T-cell (primary cell): ENCODE measurements at places on chromosomes 2 and 18. TPM values are rescaled to one million over a fixed set of nuclear protein-coding genes. Genes with fewer than 3 reads are reported as not detected.

Gene DSG4
- total RNA-seq = not detected

DNA sequence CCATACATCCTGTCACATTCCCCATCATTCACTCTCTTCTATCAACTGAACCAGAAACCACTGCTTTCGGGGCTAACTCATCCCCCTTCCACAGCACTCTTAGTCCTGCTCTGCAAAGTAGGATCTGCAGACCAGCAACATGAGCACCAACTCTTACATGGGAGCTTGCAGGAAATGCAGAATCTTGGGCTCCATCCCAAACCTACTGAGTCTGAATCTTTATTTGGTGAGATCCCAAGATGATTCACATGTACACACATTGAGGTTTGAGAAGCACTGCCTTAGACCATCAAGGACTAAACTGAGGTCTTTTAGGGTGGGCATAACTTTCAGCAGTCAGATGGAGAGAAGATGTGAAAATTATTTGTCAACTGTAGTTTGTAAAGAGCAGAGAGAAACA, 235.6 kb upstream of the EPHA4 start:
- DNase-seq = no peak

GRCh38 chr2:162113776-162114168, 38.3 kb downstream of the GCG start:
- DNase-seq = no peak

GRCh38 chr2:42052702-42053481, 5.1 kb downstream of the PKDCC start:
- DNase-seq = no peak

Gene TACR1
- not detected for total RNA-seq

- no peak for DNase-seq
Observed at GRCh38 chr2:48943436-48943835, 187.9 kb upstream of the LHCGR start.

DNA sequence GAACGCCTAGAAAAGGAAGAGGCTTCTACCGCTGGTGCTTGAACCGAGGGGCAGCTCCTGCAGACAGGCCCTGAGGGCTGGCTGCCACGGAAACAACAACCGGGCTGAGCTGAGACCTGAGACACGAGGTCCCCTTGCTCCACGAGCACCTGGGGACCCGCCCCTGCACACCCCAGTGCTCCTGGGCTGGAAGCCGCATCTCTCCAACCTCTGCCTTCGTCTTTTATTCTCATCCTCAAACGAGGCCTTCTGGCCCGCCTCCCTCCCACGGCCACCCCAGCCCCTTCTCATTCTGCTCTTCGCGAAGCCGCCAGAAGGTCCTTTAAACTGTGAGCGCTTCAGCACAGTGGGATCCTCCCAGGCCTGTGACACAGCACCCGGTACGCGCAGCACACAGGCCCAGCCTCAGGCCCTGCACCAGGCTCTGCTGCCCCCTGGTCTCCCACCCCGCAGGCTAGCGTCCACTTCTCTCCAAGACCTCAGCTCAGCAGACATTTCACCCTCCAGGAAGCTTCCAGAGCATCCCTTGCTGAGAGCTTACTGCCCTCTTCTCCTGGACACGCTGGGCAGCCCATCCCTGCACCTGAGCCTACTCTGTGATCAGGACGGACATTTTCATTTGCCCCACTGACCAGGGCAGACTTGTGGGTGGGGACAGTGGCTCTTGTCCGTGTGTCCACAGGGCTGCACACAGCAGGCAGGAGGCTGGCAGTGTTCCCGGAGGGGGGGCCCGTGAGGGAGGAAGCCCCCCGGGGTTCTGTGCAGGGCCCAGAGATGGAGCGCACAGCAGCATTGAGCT, 149.7 kb downstream of the PXDN start:
- DNase-seq = no peak

DNA sequence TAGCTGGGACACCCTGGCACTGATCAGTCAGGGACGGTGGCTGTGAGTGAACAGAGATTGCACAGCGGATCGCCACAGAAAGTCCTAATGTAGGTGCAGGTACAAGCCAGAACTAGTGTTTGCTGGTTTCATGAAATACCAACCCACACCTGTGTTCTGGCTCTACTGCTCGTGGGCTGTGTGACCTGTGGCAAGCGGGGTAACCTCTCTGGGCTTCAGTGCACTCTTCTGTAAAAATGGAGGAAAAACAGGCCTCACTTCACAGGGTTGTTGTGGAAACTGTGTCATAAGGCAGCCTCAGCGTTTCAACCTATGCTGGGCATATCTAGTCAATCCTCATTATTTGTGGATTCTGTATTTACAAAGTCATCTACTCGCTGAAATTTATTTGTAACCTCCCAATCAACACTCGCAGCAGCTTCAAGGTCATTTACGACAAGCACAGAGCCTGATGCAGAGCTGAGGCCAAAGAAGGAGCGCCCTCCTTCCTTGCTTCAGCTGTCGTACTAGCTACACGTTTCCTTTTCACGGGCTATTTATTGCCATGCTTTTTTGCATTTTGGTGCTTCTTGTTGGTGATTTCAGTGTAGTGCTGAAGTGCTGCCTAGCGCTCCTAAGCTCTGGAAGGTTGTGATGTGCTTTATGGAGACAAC, 30.0 kb downstream of the GPR45 start:
- no peak for DNase-seq

Gene MYL1
- total RNA-seq = not detected

DNA sequence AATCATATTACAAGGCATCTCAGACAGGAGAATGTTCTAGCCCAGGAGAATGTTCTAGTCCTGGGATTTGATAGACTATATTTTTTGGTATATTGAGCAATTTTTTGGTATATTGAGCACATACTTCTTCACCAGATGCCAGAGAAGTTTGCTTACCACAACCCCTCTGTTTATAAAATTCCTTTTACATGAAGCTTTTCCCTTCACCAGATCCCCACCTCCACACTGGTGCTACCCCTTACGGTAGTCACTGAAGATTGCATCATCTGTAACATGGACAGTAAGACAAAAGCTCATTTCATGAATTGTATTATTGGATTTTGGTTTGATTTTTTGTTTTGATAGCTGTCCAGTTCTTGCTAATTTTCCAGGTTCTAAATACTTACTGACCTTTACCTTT, 7.2 kb upstream of the HNMT start:
- no peak for DNase-seq

- DNase-seq = no peak
Observed at GRCh38 chr2:119425620-119426395, 5.8 kb upstream of the TMEM37 start.

GRCh38 chr2:128638341-128639119, 319.9 kb upstream of the HS6ST1 start:
- DNase-seq = no peak

- no peak for DNase-seq
Observed at GRCh38 chr18:24052053-24052452, 37.5 kb downstream of the TTC39C start.

Gene LINC00305
- total RNA-seq = not detected

GRCh38 chr2:18966131-18966530, 376.8 kb upstream of the NT5C1B start:
- no peak for DNase-seq

DNA sequence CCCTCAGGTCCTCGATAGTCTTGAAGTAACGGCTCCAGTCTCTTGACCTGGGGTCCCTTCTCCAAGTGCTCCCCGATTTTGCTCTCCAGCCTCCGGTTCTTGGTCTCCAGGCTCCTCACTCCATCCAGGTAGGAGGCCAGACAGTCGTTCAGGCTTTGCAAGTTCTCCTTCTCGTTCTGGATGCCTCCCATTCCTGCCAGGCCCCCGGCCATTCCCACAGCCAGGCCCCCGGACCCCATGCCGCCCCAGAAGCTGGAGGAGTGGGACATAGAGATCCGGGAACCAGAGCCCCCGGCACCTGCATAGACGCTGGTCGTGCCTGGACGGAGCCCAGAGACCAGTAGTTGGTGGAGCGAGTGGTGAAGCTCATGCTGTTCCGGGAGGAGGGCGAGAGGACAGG, 29.0 kb upstream of the RAB31 start:
- no peak for DNase-seq

- no peak for DNase-seq
Observed at GRCh38 chr2:212811036-212811805, 272.6 kb upstream of the ERBB4 start.

DNA sequence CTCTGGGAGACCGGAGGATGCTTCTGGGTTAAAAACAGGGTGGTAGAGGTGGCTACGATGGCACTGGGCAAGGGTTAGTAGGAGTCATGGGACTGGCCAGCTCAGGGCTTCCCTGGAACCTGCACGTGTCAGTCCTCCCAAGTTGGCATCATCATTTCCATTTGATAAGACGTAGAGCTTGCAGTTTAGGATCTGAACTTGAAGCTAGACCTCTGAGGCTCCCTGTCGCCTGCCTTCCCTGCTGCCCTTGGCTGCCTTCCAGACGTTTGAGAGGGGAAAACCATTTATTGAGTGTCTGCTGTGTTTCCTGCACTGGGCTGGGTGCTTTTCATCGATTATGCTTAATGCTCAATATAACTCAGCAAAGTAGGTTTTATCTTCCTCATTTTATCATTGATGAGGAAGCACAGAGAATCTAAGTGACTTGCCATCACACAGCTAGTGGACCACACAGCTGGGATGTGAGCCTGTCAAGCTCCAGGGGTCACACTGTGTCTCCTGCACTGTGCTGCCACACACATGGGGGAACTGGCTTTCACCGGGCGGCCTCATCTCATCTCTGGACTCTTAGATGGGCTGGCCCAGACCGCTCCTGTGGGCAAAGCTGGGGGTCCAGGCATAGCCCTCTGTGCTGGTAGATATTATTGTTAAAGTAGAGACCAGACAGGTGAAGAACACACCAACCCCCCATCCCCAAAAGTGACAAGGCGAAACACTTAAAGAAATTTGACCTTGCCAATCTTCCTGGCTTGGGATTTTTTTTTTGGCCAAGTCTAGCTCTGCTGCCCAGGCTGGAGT, 7.8 kb downstream of the NT5DC4 start:
- no peak for DNase-seq

DNA sequence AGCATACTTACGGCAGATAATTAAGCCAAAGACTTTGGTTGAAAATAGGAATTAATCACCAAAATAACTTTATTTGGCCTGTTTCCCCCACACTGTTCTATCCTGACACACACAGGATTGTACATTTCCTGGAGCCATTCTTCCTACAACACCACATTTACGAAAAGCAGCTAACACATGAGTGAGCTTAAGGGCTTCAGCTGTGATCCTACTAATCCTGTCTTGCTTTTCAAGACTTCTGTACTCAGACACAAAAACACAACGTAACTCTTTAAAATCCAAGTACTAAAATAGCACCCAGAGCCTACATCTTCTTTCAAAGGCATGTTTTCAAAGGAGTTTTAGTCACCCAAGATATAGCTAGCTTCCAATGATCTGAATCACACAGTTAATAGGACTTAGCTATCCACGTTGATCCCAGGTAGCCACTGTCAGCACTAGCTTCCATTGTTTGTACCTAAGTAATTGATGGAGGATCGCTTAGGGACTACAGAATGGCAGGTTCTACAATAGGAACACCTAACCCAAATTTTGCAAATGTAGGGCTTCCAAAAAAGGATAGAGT, 42.8 kb upstream of the TTC39C start:
- DNase-seq = no peak

Gene INHBB
- 0.10 TPM for total RNA-seq

DNA sequence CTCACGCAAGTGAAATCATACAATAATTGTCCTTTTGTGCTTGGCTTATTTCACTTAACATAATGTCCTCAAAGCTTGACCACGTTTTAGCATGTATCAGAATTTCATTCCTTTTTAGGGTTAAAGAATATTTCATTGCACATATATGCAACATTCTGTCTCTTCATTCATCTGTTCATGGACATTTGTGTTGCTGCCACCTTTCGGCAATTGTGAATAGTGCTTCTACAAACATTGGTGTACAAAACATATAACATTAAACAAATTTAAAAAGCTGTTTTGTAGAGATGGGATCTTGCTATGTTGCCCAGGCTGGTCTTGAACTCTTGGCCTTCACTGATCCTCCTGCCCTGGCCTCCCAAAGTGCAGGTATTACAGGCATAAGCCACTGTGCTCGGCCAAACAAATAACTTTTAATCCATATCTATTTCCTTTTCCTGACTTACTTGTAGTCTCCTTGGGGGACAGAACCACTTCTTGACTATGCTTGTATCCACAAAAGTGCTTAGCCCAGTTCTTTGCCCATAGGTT, 209.3 kb downstream of the SLC4A3 start:
- no peak for DNase-seq

GRCh38 chr2:60577682-60578283, 24.3 kb upstream of the BCL11A start:
- DNase-seq = no peak

Gene SIX3
- 0.23 TPM for total RNA-seq

DNA sequence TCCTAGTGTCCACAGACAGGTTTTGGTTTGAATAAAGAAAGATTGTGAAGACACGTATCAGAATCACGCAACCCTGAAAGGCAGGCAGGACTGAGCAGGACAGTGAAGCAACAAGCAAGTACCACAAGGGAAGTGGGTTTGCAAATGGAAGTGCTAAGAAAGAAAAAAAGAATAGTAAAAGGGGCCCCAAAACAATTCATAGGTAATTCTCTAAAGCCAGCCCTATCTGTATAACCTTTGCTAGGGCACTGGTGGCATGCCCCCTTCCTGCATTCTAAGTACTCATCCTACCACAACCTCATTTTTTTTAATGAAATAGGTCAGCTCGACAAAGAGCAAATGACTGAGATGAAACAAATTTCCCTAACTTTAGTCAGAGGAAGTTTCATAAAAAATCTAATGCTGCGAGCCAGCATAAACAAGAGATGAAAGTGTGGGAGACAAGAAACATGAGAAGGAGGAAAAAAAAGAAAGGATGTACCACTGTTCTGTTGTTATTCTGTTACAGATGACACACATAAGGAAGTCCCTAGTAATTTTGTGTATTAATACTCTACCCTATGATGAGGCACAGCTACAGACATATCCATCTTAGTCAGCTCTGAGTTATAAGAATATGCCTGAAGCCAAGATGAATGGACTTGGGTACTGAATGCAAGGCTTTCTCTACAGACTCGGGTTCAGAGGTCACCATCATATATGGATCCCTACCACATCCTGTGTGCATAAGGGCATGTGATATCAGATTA, 32.2 kb downstream of the IKZF2 start:
- no peak for DNase-seq

DNA sequence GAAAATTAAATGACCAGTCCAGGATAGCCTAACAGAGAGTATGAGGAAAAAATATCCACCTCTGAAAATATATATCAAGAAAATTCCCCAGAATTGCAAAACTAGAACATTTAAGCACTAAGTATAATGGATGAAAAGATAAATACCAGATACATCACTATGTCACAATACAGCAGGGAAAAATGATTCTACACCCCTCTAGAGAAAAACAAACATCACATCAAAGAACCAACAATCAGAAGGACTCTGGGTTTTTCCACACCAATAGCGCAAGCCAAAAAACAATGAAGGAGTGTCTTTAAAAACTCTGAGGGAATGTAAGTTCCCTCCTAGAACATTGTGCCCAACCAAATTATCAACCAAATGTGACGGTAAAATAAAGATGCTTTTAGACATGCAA, 13.7 kb downstream of the BUB1 start:
- no peak for DNase-seq
